ENCODE measurements at places on chromosomes 5 and 9.

- DNase-seq: no peak
Measured at GRCh38 chr9:20997503-20998076, 33.9 kb downstream of the HACD4 start.

DNA sequence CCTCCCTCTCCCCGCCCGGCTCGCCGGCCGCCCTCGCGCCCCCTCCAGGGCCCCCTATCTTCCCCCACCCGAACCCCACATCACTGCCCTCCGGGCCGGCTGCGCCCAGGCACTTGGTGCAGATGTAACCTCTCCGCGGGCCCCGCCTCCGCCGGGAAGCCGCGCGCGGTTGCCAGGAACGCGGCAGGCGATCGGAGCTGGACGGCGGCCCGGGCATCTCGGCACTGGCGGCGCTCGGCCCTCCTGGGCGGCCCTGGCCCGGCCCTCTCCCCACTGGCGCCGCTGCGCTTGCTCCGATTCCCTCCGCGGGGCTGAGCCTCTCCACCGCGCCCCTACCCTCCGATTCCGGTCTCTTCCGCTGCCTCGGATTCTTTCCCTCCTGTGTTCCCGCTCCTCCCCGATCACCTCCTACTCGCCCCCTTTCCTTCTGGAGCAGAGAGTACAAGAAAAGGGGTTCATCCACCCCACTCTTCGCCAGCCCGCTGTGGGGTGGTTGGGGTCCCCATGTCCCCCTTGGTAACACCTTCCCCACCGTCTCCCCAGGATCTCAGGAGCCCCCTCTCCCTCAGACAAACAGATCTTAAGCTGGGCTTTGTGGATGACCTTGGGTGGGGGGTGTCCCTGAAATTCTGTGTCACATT lies 70.6 kb downstream of the C9orf50 start:
- peak; percentile 91 for DNase-seq

DNA sequence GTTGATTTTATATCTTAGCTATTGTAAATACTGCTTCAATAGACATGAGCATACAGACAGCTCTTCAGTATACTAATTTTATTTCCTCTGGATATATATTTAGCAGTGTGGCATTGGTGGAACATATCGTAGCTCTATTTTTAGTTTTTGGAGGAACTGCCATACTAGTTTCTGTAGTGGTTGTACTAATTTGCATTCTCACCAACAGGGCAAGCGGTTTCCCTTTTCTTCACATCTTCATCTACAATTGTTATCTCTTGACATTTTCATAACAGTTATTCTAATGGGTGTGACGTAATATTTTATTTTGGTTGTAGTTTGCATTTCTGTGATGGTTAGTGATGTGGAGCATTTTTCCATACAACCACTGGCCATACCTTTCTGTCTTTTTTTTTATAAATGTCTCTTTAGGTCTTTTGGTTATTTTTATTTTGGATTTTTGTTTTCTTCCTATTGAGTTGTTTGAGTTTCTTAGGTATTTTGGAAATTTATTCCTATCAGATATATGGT lies 32.5 kb downstream of the TAF11L14 start:
- no peak for DNase-seq

DNA sequence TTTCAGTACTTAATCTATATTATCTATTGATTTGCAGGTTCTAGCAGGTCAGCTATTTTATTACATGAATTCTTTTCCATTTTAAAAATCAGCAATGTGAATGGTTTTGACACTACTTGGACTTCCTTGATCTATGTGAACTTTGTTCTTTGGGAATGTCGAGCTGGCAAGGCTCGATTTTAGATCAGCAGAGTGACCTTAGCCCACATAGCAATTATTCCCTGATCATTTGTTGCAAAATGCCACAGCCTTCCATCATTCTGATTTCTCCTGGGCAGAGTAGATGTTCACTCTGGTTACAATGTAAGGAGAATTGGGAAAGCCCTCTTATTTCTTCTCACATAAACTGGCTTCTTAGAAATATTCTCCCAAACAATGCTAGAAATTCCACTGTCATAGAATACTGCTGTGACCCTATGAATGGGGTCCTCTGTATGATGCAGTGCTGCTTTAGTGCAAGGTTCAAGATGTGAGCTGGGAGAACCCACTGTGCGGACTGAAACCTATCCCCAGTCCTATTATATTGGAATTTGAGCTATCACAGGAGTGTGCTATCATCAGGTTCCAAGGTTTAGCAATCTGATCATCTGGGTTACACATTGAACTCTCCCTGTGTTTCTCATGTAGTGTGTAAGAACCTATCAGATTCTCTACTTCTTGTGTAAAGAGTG lies 15.7 kb upstream of the GDA start:
- DNase-seq: peak; percentile 70

GRCh38 chr5:41763081-41763480 lies 107.1 kb downstream of the OXCT1 start:
- DNase-seq: no peak

DNA sequence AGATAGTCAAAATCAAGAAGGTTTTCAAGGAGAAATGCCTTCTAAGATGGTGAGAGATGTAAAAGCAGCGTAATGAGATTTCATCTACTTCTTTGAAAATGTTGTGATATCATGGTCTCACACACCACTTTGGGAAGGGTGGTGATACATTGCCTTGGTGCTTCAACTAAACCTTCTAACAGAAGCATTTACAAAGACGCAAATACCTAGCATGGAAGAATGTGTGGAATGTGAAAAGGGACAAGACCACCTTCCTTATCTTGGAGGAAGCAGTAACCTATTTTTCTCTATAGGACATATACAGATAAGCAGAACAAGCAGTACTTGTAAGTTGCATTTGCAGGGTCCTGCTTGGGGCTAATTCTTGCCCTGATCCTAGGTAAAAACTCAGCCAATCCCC lies 38.8 kb downstream of the PCA3 start:
- DNase-seq: no peak

- no peak for DNase-seq
Measured at GRCh38 chr9:4045556-4045955, 254.3 kb downstream of the GLIS3 start.

DNA sequence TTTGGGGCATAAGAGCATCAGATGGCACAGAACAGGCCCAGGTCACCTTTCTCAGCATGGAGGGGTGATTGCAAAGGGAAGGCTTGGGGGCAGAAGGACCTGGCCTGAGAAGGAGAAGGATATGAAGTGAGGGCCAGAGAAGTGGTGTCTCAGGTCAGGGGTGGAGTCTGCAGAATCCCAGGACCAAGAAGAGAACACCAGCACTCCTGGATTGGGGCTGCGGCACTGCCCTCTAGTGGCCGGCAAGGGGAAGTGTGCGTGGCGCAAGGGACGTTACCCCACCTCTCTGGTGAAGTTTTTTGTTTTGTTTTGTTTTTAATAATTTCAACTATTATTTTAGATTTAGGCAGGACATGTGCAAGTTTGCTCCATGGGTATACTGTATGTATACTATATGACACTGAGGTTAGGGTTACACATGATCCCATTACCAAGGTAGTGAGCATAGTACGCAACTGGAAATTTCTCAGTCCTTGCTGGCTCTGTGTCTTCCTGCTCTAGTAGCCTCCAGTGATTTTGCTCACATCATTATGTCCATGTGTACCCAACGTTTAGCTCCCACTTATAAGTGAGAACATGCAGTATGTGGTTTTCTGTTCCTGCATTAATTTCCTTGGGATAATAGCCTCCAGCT lies 1548.6 kb downstream of the EFNA5 start:
- DNase-seq: no peak

- DNase-seq: no peak
Measured at GRCh38 chr5:32004404-32004803, 169.7 kb downstream of the GOLPH3 start.

DNA sequence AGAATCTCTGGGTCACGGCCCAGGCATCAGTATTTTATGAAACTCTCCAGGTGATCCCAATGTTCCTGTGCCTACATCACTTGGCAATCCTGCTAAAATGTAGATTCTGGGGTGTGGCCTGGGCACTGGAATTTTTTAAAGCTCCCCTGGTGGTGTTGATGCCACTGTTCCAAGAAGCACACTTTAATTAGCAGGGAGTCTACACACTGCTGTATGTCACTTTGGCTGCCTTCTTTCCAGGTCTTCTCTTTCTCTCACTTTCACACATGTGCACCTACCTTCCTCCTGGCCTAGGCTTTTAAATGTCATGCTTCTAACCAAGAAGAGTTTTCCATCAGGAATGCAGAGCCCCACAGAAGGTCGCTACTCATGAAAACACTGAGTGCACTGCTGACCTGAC lies 136.0 kb upstream of the ALDH1B1 start:
- DNase-seq: no peak

DNA sequence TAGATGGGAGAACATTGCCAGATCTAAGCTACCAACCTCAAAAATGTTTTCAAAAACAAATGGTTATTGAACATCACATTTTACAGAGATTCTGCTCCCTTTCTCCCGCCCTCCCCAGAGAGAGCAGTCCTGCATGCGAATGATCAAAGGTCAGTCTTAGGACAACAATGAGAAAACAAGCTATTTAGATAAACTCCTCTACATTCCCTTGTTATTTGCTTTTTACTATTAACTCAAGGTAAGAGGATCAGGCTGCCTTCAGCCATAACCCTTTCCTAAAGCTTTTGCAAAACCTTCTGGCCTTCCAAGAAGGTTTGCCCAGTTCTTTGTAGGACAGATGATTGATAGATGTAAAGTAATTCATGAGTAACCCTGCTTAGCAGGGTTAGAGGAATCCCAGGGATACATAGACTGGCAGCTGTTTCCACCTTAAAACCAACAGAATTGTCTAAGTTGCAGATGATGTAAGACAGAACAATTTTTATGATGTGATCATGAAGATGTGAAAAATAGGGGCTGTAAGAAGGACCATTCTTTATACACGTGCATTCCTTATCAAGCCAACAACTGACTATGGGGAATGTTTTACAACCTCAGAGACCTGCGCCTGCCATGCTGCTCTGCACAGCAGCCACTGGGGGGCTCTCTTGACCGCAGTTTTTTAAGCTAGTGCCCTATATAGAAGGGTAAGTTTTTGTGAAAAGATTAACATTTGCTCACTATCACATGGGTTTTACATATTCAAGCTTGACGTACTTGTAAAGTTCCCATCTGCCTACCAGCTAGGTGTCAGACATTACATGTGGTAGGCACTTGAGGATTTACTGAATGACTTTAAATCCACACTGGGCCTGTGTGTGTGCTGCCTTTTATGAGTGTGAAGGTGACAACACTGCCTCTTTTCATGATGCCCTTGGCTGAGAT lies 2.3 kb upstream of the ZNF782 start:
- peak; percentile 60 for DNase-seq

DNA sequence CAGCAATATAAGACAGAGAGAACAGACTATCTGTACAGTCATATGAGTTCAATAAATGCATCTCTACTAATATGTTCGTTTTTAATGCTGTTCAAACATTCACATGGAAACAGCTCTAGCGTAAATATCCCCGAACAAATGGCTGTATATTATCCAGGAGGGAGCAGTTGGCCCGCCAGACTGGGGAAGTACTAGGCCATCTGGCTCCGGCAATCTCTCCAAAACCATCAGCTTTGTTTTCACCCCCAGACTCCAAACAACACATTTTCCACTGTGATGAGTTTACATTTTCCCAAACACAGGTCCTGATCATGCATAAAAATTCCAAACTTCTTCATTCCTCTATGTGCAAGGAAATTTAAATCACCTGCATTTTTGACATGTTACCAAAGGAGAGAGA lies 8.7 kb downstream of the EBF1 start:
- DNase-seq: no peak

- no peak for DNase-seq
Measured at GRCh38 chr5:97501286-97501964, 318.4 kb upstream of the RIOK2 start.

DNA sequence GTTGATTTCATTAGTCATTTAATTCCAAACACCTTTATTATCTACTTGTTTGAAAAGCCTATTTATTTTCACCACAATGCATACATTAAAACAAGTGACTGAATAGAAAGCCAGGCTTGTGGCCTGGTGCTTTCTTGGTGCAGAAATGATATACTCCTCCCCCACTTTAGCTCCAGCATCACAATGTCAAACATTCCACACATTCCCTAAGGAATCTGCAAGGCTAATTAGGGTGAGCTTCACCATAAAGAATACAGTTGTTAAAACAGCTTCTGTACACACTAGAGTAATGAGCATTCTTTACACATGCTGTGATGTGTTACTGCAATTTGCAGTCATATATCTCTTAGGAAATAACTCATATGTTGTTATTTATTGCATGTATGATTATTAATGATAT lies 705.7 kb downstream of the CETN3 start:
- no peak for DNase-seq

GRCh38 chr9:94183240-94183999 lies 75.7 kb upstream of the ZNF169 start:
- DNase-seq: no peak

GRCh38 chr5:112711436-112711835 lies 26.2 kb upstream of the APC start:
- DNase-seq: no peak

GRCh38 chr5:135491552-135492318 lies 39.6 kb upstream of the TIFAB start:
- no peak for DNase-seq

- no peak for DNase-seq
Measured at GRCh38 chr5:54524082-54524481, 6.5 kb downstream of the SNX18 start.

DNA sequence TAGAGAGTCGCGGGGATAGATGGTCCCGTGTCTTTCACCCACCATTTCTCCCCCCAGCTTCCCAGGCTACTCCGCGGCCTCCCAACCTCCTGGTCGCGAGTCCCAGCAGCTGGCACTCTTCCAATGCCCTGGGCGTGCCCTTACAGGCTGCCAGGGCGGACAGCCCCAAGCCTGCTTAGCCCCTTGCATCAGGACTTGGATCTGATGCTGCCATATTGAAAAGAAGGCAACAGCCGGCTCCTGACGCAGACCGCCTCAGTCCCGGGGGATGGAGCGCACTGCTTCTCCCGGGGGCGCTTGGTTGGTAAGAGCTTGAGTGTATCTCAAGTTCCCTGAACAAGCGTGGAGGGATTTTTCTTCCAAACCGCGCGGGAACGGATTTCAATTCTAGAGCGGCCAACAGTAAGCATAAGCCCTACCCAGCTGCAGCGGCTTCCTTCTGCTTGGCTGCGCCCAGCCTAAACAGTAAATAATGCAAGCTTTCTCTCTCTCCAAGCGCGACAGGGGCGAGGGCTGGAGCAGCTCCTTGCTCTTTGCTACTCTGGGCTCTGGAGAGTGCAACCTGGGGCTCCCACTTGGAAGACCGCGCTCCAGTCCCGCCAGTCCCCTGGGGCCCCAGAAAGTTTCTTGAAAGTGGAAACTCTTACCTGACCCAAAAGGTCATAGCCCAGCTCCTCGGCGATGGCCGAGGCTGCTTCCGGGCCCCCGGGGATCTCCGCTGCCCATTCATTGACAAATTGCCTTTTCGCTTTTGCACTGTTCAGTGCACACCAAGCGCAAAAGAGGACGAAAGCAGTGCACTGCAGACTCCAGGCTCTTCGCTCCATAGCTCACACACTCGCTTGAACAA lies 607 bp downstream of the PCSK1 start:
- DNase-seq: no peak

- no peak for DNase-seq
Measured at GRCh38 chr5:129904667-129905472, 605 bp downstream of the CHSY3 start.

- no peak for DNase-seq
Measured at GRCh38 chr5:151162776-151163175, 5.2 kb upstream of the ANXA6 start.
